ENCODE measurements at places on chromosomes 12 and 14.
A peak's percentile ranks its signal among the peaks of the same experiment; 100 is the strongest.

- DNase-seq: no peak
Observed at GRCh38 chr12:108338915-108339657, at the start of gene CMKLR1. Gene CMKLR1 (minus strand): TSS chr12:108339311. CDS start chr12:108293591, 45,720 bp downstream.

- no peak for DNase-seq
Observed at GRCh38 chr12:72734581-72734980, 462.4 kb downstream of the TRHDE start.

DNA sequence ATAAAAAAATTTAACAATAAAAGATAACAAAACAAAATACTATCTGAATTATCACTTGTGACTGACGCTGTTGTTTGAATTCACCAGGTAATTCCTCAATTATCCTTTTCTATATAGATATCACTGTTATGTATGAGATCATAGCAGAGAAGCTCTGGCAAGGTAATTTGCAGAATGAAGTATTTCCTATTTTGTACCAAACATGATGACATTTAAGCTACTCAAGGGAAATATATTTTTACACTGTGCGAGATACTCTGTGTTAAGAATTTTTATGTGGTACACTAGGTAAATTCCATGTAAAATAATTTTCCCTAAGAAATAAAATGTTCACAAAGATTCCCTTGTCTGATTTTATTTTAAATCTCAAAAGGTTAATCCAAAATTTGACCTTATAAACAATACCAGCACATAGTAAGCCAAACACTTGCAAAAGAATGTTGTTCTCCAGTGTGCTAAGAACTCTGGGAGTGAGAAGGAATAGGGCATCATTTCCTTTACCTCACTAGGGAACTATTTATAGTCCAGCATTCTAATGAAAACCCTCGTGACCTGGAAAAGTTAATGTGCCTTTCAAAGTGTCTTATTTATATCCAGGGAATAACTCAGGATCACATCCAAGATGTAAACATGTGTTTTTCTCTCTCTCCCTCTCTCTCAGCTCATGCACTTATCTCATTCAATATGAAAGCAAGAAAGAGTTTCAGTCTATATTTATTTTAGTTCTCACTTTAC is 115.2 kb upstream of the RAP1B start:
- peak; percentile 63 for DNase-seq

- DNase-seq: no peak
Observed at GRCh38 chr14:27836386-27836785, 930.2 kb upstream of the FOXG1 start.

GRCh38 chr12:105928436-105928835 is 210.3 kb downstream of the NUAK1 start:
- no peak for DNase-seq

DNA sequence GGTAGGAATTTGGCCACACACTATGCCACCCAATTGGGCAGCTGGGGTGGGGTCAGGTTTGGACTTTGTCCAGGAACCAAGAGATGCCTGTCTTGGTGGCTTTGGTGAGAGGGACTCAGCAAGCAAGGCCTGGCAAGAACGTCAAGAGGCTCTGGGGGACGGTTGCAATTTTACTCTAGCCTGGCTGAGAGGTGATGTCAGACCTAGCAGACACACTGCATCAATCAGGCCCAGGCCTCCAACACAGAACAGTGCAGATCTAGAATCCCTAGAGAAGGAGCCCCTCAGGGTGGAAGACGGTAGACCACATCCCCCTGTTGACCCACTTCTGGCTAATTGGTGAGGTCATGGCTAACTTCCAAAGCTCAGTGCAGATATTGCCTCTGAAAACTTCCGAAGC is 1.6 kb upstream of the UNC119B start:
- DNase-seq: no peak

DNA sequence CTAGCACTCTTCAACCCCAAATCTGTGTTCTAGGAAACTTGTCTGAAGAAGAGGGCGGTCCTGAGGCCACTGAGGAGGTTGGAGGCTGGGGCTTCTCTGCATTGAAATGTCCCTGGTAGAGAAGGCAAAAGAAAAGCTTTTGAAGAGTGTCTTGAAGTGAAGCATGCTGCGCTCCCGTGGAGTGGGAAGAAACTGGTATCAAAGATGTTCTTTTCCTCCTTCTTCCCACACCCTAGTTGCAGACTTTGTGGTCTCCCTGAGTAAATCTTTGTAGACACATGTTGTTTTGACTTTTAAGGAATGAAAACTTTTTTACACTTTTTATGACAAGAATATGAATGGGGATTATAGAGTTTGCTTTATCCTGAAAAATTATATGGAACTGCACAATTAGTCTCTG is 59.0 kb upstream of the ANP32D start:
- DNase-seq: no peak

DNA sequence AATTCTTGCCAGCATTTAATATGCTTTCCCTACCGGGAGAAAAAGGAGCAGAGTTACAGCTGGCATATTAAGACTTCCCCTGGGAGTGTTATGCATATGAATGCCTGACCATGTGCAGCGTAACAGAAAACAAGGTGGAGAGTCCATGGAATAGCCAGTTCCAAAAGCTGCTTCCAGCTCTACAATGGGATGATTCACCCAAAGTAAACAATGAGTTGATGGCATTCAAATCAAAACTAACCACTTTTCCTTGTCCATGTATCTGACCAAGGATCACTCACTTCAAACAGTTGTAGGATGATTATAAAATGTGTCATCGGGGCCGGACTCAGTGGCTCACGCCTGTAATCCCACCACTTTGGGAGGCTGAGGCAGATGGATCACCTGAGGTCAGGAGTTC is 48.1 kb upstream of the BICDL1 start:
- DNase-seq: peak; percentile 34

DNA sequence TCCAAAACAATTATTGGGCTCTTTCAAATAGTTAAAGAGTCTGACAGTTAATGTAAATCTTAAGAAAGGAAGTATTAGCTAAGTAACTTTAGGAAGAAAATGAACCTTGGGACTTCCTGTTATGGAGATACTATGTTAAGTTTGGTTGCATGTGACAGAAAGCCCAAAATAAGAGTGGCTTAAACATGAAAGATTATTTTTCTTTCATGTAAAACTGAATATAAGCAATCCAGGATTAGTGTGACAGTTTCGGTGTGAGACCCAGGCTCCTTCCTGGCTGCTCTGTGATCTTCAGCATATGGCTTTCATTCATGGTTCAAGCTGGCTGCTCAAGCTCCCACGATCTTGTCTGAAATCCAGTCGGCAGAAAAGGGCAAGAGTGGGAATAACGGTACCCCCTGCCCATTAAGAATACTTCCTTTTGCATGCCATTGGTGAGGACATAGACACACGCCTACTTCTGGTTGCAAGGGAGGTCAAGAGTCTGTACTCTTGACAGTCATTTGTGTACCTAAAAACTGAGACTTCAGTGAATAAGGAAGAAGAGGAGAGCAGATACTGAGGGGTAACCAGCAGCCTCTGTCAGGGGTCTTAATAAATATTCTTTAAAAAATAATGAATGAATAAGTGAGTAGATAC is 2.2 kb upstream of the RPAP3 start:
- no peak for DNase-seq

DNA sequence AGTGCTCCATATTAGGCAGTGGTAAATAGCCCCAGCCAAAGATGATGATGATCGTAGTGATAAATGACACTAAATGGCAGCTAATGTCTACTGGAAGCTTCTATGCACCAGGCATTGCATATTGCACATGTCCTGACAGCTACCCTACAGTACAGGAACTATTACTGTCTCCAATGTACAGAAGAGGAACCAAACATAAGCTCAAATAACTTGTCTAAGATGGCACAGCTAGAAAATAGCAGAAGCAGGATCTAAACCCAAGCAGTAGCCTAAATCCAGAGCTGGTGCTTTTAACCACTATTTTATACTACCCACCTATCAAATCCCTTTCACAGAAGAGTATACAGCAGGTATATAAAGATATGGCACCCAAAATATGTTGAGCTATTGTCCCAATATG is 28.9 kb downstream of the ESR2 start:
- no peak for DNase-seq

DNA sequence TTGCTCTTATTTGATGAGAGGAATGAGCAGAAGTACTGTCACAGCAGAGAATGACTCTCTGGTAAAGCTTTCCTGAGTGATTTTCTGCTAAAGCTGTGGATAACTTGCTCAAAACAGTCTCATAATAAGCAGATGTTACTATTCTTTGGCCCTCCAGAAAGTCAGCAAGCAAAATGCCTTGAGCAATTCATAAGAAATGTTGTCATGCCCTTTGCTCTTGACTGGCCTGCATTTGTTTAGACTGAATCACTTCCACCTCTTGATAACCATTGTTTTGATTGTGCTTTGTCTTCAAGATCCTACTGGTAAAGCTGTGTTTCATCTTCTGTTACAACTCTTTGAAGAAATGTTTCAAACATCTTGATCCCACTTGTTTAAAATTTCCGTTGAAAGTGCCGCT is 457.9 kb upstream of the FOXG1 start:
- peak; percentile 25 for DNase-seq

- no peak for DNase-seq
Observed at GRCh38 chr14:92625213-92625612, 111.6 kb downstream of the RIN3 start.

GRCh38 chr14:22908601-22909000 is 10.3 kb downstream of the RBM23 start:
- DNase-seq: no peak

GRCh38 chr14:56738020-56738419 is 72.3 kb downstream of the OTX2 start:
- no peak for DNase-seq

DNA sequence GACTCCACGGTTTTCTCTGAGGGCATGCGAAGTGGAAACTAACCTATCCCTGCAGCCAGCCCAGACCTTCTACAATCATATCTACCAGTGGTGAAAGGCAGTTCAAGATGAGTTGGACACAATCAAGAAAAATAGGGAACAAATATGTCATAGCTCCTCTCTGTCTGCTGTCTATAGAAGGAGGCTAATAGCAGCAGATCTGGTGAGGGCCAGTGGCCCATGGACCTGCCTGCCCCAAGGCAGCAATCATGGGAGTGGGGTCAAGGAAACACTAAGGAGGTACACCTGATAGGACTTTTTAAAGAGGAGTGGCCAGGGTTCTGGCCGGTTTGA is 149.5 kb downstream of the PRKCH start:
- no peak for DNase-seq

- no peak for DNase-seq
Observed at GRCh38 chr14:72521045-72521444, 372.9 kb downstream of the DPF3 start.

DNA sequence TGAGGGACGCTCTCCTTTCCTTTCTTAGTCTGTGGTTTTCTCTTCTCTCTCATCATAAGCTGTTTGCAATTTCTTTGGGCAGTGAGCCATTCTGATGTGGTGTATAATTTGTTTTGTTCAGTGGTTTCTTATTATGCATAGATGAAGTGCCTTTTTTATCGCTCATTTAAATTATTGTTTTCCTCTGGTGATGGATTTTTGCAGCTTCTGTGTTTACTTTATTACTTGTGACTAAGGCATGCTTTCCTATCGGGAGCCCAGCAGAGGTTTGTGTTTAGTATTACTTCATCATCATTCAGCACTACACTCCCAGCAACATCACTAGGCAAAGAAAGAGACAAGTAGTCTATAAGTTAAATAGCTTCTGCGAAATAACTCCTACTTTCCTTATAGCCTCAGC is 586.6 kb upstream of the NOVA1 start:
- DNase-seq: no peak

- no peak for DNase-seq
Observed at GRCh38 chr14:70257526-70257925, 68.8 kb upstream of the SLC8A3 start.

DNA sequence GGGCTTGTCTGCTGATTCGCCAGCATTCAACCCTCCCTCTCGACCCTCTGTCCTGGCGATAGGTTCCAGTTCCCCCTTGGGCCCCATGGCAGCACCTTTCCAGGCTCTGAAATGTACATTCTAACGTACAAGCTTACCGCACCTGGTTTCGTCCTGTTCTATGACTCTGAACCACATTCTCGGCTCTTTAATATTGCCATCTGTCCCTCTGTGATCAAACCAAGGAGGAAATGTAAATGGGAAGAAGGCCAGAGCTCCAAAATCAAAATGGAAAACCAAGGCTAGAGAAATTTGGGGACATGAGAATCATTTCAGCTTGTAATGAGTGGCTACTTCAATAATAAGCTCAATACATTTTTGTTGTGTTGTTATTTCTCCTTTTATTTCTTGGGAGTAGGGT is 117.2 kb downstream of the TTC7B start:
- DNase-seq: no peak

DNA sequence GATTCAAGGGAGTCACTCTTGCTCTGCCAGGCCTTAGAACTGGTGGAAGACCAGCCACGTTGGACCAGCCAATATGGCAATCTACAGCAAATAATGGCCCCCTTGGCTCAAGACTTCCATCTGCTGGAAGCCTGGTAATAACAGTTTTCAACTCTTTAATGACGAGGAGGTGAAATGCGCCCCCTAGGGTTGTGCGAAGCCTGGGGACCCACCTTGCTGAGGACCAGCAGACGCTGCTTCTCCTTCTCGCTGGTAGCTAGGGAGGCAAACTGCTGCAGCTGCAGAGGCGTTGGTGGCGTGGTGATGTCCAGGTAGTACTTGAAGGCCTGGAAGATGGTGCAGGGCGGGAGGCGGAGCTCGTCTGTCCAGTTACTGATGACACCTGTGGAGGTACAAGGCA is 41.5 kb upstream of the FBXO21 start:
- DNase-seq: no peak

DNA sequence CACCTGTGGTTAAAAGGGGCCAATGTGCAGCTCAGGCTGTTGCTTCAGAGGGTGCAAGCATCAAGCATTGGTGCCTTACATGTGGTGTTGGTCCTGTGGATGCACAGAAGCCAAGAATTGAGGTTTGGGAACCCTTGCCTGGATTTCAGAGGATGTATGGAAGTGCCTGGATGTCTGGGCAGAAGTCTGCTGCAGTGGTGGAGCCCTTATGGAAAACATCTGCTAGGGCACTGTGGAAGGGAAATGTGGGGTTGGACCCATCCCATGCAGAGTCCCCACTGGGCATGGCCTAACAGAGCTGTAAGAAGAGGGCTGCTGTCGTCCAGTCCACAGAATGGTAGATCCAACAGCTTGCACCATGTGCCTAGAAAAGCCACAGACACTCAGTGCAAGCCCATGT is 36.6 kb downstream of the PCNX1 start:
- no peak for DNase-seq

- DNase-seq: no peak
Observed at GRCh38 chr14:85528897-85529631, 880 bp upstream of the FLRT2 start.

GRCh38 chr12:87812030-87812429 is 217.2 kb downstream of the C12orf50 start:
- DNase-seq: no peak

DNA sequence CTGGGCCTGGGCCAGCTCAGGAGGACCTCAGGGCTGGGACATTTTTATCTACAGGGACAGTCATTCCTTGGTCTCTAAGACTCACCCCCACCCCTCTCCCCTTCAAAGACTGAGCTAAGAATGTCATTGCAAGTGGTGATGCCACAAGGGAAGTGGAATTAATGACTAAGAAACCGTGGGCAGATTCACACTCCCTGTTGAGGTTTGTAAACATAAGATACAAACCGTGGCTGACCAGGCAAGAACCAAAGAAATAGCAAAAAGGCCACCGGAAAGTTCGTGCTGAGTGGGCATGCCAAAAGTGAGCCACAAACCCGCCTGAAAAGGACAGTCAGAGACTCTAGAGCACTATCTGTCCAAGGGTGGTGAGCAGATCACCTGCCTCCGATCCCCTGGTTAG is 25.7 kb downstream of the NUAK1 start:
- no peak for DNase-seq
